ENCODE measurements at places on chromosomes 12 and 14.

DNA sequence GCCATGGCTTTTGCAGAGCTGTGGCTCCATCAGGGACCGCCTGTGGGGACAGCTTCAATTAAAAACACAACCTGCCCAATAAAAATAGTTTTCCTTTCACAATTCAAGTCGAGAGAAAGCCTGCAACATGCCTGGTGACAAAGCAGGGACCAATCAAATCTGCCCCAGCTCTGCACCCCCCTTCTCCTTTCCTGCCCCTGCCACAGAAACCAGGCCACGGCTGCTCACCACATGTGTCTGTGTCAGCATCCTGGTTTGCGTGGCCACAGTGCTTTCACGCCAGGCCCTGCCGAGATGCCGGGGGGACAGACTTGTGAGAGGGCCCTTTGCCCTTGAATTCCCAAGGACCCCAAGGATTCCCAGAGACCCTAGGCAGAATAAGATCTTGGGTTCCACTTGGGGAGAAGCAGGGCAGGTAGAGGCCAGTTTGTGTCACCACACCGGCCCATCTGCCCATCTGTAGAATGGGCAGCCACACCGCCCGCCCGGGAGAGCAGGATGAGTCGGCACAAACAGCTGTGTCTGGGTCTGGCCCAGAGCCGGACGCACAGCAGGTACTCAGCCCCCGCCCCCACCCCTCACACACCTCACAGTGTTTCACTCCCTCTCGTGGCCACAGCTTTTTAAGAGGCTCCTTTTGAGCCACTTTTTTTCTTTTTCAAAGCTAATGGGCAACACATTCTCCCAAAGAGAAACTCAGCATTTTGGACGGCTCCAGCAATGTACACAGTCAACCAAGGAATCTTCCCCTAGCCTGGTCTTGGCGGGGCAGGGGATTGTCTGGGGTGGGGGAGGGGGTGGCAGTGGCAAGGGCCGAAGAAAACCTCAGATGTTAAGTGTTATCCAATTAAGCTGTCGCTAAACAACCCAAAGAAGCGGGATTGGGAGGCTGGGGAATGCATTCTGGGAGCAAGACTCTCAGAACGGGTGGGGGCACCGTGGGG, 41.5 kb downstream of the BCL11B start:
- DNase-seq = no peak

DNA sequence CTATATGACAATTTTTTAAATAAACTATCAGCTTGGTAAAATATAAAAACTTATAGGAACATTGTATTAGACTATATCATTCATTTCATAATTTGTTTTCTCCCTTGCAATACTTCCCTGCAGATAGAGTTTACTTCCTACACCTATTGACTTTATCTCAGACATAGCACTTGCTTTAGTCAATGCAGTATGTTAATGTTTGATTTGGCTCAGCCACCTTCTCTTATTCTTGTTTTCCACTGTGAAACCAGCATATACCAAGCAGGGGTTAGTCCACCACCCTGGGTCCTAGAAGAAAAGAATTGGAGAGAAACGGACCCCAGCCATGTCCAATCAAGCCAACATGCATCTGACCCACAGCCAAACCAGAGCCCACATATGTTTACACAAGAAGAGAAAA, 10.4 kb upstream of the SOX5 start:
- DNase-seq = no peak

DNA sequence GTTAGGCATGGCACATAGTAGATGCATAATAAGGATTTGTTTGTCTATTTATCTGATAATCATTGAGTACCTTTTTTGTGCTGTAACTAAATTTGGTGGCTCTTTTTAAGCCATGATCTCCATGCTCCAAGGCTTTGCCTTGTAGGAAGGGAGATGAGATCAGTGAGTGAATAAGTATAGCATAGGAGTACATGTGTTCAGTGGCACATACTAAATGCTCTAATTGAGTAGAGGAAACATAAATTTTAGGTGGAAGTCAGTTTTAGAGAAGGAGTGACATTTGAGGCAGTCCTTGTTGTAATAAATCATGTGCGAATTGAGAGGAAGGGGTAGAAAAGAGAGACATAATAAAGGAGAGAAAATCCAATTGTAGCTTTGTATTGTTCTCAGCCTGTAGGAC, 482.6 kb downstream of the NRXN3 start:
- DNase-seq = no peak

GRCh38 chr14:23572524-23572828, 4.9 kb upstream of the AP1G2 start:
- DNase-seq = no peak

DNA sequence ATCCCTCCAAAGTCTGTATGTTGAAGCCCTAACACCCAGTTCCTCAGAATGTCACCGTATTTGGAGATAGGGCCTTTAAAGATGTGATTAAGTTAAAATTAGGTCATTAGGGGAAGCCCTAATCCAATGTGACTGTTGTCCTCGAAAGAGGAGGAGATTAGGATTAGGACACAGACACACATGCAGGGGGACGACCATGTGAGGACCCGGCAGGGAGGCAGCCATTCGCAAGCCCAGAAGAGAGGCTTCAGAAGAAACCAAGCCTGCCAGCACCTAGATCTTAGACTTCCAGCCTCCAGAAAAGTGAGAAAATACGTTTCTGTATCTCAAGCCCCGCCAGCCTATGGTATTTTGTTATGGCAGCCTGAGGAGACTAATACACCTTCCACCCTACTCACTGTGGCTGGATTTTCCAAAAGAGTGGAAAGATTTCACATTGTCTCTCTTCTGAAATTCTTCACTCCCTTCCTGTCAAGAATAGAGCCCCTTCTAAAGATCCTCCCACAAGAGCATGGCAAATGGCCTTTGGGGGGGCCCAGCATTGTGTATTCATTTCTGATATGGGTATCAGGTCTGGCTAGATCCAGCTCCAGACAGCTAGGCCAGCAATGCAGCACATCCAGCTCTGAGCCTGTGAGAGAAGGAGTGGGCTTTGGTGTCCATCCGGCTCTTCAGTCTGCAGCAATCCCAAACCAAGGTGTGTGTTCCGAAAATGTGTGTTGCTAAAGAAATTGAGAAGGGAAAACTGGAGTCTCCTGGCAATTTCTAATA, 15.4 kb upstream of the UBC start:
- no peak for DNase-seq

GRCh38 chr12:25864306-25865276, 93.9 kb upstream of the RASSF8 start:
- no peak for DNase-seq

GRCh38 chr12:69442894-69443293, 27.3 kb upstream of the FRS2 start:
- DNase-seq = no peak

- DNase-seq = no peak
These were observed 63.5 kb downstream of the LLPH start for GRCh38 chr12:66066929-66067523.

- DNase-seq = no peak
These were observed 28.4 kb downstream of the DGLUCY start for GRCh38 chr14:91142214-91142668.

- no peak for DNase-seq
These were observed 42.1 kb upstream of the CHGA start for GRCh38 chr14:92880851-92881250.

DNA sequence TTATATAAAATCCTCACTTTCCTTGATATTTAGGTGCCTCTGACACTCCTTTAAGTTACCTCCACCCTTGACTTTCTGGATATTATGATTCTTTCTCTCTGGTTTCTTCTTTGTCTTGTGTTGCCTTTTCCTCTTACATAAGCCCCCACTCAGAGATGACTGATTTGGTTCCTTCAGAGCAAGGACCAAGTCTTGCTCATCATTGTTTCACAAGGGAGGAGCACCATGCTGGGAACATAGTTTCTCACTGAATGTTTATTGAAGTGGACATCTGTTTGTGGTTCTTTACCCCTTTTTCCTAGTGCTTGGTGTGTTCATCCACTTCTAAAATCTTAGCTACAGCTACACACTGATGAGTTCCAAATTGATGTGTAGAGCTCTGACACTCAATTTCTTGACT, 161.3 kb upstream of the PTPRQ start:
- DNase-seq = no peak

Measured in fibroblast of skin of left biceps (primary cell).